Nephron progenitor cell (in vitro differentiated cells): ENCODE measurements at places on chromosomes 13 and 19.

GRCh38 chr19:1632462-1633268 is 19.8 kb downstream of the TCF3 start:
- H3K4me1 ChIP-seq: no peaks in the 10 kb centered on the region
- no peaks in the 10 kb centered on the region for H3K27me3 ChIP-seq
- no peak overlapping the region for H3K4me3 ChIP-seq

- H3K4me3 ChIP-seq: no peak overlapping the region
- no peak overlapping the region for H3K27ac ChIP-seq
- no peaks in the 10 kb centered on the region for H3K36me3 ChIP-seq
- no peaks in the 10 kb centered on the region for H3K27me3 ChIP-seq
- peaks cover 25% of the 10 kb centered on the region for H3K4me1 ChIP-seq
Measured at GRCh38 chr13:72198967-72199560, 332.1 kb upstream of the DACH1 start.

- H3K4me1 ChIP-seq: peaks cover 24% of the 10 kb centered on the region
- H3K36me3 ChIP-seq: no peaks in the 10 kb centered on the region
- DNase-seq: no peak
- H3K27ac ChIP-seq: no peak overlapping the region
Measured at GRCh38 chr13:113904411-113904810, 40.5 kb upstream of the GAS6 start.

- no peak overlapping the region for H3K27ac ChIP-seq
- no peaks in the 10 kb centered on the region for H3K4me1 ChIP-seq
- H3K4me3 ChIP-seq: no peak overlapping the region
- H3K27me3 ChIP-seq: peaks cover 3% of the 10 kb centered on the region
- H3K36me3 ChIP-seq: no peaks in the 10 kb centered on the region
Measured at GRCh38 chr13:67549331-67549730, 319.2 kb upstream of the PCDH9 start.

DNA sequence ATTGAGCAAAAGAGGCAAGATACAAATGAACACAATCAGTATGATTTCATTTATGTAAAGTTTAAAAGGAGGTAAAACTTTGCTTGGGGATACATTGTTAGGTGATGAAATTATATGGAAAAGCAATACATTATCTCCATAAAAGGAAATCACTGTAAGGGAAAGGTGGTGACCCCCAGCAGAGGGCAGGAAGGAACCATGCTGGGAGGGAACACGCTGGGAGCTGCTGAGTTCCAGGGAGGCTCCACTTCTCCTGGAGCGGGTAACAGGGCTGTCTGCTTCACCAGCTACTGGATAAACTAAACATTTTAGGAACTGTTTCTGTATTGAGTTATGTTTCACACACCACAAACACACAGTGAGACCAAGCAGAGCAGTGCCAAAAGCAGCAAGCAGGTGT is 91.2 kb downstream of the KATNAL1 start:
- no peak for DNase-seq
- H3K4me1 ChIP-seq: no peaks in the 10 kb centered on the region
- H3K27ac ChIP-seq: no peak overlapping the region
- no peaks in the 10 kb centered on the region for H3K27me3 ChIP-seq
- peaks cover 52% of the 10 kb centered on the region for H3K36me3 ChIP-seq
- no peak overlapping the region for H3K4me3 ChIP-seq

DNA sequence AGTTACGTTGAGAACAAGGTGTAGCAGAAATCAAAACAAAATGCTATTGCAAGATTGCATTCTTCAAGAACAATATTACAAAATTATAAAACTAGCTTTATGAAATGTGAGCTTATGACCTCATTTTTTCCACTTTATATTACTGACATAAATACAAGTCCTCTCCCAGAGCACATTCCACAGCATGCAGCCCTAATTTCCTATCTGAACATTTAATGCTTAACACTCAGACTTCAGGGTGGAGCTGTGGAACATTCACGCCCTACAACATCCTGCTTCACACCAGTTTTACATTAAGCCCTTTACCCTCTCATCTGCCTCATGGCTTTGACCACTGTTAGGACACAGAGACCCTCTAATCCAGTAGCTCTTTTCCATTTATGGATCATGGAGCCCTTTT is 65.5 kb downstream of the EPSTI1 start:
- peaks cover 4% of the 10 kb centered on the region for H3K36me3 ChIP-seq
- H3K27ac ChIP-seq: no peak overlapping the region
- peaks cover 7% of the 10 kb centered on the region for H3K4me1 ChIP-seq
- H3K27me3 ChIP-seq: no peaks in the 10 kb centered on the region

- no peak for DNase-seq
- H3K4me1 ChIP-seq: peaks cover 26% of the 10 kb centered on the region
Measured at GRCh38 chr19:41355802-41356201, 2.1 kb upstream of the TGFB1 start.

- peaks cover 3% of the 10 kb centered on the region for H3K27me3 ChIP-seq
- no peaks in the 10 kb centered on the region for H3K36me3 ChIP-seq
- H3K27ac ChIP-seq: no peak overlapping the region
- peaks cover 8% of the 10 kb centered on the region for H3K4me1 ChIP-seq
- DNase-seq: no peak
Measured at GRCh38 chr19:50792272-50793250, 2.3 kb downstream of the ACP4 start.

GRCh38 chr13:114303700-114304327 is 10.5 kb upstream of the CHAMP1 start:
- peaks cover 6% of the 10 kb centered on the region for H3K27me3 ChIP-seq
- peak overlapping the region; percentile 29 for H3K27ac ChIP-seq

- no peaks in the 10 kb centered on the region for H3K4me1 ChIP-seq
- H3K4me3 ChIP-seq: no peak overlapping the region
- DNase-seq: no peak
Measured at GRCh38 chr13:45207319-45207718, 6.5 kb upstream of the KCTD4 start.
